ENCODE measurements at places on chromosomes 1 and 21.

DNA sequence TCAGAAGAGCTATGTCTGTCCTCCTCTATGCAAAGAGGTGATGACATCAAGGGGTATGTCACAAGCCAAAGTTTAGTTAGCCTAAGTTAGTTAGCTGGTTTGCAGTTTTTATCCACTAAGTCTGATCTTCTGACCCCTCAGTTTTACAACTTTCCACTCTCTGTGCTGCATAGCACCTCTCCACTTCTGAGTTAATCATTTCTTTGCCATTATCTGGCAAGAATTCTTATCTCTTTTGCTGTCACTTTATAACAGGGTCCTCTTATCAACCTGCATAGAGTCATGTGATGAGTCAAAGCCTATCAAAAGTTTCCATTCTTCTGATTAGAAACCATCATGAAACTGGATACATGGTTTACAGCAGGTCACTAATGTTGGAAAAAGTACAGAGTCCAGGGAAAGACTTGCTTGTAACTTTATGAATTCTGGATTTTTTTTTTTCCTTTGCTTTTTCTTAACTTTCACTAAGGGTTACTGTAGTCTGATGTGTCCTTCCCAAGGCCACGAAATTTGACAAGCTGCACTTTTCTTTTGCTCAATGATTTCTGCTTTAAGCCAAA is at the start of gene NR5A2:
NR5A2 (plus strand) TSS at position 447 of the 560 bp plus-strand sequence. CDS start 138 bp downstream, outside the sequence.
- no peak for DNase-seq

- no peak for DNase-seq
These were observed 5.4 kb upstream of the ZNF281 start for GRCh38 chr1:200415227-200415626.

- DNase-seq = no peak
These were observed 269.3 kb upstream of the NFIA start for GRCh38 chr1:60813071-60813470.

GRCh38 chr1:160438317-160438918 is 38.1 kb downstream of the VANGL2 start:
- no peak for DNase-seq

DNA sequence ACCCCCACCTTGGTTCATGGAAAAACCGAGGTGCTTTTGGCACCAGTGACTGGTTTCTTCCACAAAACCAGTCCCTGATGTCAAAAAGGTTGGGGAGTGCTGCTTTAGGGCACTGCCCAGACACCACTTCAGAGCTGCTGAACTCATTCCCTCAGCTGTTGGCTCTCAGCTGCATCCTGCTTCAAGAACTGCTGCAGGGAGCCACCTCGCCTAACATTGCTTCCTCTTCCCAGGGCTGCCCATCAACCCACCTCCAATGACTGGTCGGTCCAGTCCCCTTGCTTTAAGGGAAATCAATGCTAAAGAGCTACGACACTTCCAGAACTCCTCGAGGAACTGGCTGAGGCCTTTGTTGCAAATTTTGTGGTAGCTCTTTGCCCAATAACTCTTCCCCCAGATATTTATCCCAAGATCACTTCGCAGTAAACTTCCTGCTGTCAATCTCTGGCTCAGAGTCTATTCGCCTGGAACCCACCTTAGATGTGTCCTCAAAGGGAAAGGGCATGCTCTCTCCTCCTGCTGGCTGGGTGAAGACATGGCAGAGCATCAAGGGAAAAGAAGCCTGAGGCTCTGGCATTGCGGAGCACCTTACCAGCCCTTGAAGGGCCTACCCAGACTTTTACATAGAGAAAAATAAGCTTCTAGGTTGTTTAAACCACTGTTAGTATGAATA is 29.0 kb downstream of the C1orf52 start:
- no peak for DNase-seq

- DNase-seq = no peak
These were observed 17.0 kb downstream of the CFAP126 start for GRCh38 chr1:161350671-161351070.

GRCh38 chr1:202250982-202251381 is 57.4 kb downstream of the LGR6 start:
- no peak for DNase-seq

DNA sequence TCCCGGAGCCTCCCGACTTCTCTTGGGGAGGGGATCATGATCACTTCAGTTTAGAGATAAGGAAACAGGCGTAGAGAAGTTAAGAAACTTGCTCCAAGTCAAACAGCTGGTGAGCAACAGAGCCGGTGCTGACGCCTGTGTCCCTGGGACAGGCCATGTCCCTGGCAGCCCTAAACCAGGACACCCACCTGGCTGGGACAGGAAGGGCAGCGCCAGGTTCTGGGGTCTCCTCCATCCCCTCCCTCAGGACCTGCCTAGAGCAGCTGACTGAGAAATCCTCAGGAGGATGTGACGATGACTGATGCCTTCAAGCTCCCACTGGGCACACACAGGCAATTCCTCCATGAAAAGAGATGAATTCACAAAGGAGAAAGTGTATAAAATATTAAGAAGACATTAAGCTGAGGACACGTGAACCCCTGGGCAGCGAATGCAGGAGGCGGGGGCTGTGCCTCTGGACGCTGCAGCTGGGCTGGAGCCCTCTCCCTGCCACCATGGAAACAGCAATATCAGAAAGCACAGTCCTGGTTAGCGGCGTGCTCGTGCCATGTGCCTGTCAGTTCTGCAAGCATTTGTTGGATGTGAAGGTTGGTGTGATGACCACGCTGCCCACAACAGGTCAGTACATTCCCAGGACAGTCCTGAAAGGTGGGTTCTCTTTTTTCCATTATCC is 40.1 kb upstream of the C1orf174 start:
- DNase-seq = no peak

DNA sequence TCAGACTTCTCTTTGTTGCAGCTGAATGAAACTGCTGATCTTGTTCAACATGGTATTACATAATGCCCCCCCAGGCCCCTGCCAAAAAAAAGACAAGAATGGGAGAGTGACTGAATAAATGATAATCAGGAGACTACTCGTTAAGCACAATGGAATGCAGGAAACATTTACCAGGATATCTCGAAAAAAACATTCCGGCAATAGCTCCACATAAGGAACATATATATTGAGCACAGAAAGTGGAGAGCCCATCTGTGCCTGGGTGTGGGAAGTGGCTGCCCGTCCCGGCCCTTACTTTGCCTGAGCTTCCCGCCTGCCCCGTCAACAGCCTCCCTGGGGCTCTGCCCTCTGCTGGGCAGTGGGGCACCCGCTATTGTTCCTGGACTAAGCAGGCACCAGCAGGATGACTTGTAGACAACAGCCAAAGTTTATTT is 13.3 kb downstream of the TRIM11 start:
- no peak for DNase-seq

DNA sequence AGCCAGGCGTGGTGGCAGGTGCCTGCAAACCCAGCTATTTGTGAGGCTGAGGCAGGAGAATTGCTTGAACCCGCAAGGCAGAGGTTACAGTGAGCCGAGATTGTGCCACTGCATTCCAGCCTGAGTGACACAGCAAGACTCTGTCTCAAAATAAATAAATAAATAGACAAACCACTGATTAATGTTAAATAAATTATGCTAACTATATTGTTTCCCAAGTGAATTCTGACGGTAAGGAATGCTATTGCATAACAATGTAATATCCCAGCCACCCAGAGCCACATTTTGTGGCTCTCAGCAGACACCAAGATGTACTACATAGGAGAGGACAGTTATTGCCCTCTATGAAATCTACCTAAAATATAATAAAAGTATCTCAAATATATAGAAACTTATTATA is 55.4 kb downstream of the LPGAT1 start:
- no peak for DNase-seq

DNA sequence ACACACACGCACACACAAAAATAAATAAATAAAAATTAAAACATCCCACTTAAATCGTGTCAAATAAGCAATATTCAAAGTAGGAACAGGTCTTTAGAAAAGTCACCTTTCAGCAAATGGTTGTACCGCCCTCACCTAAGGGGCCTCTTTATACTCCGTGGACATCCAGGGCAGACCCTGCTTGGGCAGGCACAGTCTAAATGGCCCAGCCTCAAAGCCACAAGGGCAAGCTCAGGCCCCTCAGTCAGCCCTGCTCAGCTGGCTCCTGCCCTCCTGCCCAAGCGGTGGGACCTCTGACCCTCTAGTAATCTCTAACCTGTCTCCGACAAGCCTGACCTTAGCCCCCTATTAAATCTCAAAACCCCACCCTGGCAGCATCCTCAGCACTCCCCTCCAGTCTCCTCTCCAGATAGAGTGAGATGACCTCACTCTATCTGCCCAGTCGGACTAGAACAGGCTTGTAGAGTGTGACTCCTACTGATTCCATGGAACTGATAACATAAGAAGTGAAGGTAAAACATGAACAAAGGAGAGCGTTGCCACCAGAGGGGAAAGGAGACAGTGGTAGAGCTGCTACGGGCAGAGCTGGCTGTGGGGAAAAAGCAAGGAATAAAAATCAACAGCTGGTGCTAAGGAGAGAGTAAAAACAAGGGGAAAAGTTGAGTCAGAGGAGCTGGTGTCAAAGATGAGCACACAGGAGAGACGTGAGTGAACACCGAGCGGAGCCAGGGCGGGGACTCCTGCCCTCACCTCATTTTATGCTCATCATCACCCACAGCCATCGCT is 36.0 kb downstream of the SIPA1L2 start:
- DNase-seq = no peak

DNA sequence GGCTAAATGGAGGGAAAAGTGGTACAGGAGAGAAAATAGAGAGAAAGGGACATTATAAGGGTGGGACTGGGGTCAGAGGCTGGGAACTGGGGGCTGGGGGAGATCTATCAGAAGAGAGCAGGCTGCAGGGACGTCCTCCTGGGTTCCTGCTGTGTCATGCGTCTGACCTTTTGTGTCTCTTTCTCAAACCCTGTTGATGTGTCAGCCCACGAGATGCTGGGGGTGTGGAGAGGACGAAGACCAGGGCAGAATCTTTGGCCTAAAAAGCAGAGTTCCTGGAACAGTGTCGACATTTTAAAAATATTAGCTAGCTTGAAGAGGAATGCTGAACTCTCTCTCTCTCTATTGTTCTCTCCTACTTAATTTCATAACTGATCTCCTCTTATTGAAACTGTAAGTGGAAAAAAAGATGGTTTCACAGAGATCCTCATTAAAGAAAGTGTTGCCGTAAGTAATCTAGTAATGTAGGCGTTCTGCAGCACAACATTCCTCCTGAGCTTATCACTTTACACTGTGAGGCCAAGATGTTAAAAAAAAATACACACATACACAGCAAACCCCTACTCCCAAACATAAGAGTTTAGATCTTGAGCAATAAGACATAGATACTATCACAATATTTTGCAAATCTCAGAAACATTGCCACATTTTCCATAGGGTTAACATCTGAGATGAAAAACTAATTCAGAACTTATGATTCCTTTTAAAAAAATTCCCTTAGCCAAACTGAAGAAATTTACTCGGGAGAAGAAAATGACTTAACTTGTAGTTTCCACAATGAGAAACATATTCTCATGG is 52.6 kb downstream of the RUNX1 start:
- DNase-seq = no peak

GRCh38 chr1:232590744-232591082 is 39.2 kb downstream of the SIPA1L2 start:
- no peak for DNase-seq

DNA sequence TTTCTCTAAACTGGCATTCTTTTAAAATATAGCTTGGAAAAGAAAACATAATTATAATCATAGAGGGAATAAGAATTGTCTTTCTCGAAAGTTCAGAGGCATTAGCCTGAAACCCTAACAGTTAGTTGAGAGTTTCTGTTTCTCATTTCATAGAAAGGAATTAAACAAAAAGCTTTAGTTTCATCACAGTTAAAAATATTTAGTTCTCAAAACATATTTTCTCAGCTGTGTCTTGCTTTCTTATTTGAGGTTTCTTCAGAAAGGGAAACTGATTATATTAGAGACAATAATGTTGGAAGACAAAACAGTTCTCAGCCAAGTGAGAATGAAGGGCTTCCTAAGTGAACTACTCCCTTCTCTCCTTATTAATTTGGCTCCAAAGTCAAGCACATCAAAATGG is 75.4 kb upstream of the C1orf105 start:
- DNase-seq = no peak

DNA sequence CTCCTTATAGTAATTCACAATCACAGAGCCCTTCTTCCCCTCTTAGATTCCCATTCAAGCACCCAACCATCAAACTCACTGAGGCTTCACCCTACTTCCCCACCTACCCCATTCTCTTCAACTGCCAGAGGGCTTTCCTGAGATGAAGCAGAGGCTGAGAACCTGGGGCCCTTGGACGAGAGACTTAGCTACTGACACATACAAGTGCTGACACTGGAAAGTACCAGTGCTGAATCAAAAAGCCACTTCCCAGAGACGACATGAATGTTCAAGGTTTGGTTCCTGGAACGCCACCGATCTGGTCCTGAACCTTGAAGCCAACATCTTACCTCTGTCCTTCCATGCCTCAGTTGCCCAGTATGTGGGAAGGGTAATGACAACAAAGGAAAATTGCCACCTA is 16.6 kb upstream of the RAP1A start:
- DNase-seq = no peak

GRCh38 chr21:37917612-37918011 is 1.4 kb upstream of the KCNJ6 start:
- DNase-seq = no peak

- DNase-seq = no peak
These were observed 3.5 kb upstream of the GBP7 start for GRCh38 chr1:89179343-89179742.

DNA sequence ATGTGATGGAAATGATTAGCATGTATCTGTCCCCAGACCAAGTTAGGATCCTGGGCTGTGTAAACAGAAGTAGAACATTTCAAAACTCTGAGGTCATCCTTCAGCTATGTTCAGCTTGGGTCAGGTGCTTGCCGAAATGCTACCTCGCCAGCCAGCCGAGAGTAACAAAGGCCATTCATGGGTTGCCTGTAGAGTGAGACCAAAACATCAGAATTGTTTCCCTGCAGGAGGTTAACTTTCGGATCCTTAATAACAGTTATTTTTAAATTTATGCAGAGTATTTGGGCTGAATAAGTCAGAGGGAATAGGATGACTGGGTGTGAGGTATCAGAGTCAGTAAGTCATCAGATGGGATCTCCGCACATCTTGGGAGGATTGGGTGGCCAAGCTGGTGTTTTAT is 35.6 kb downstream of the SMYD2 start:
- DNase-seq = no peak

- DNase-seq = no peak
These were observed 21.7 kb downstream of the SDC3 start for GRCh38 chr1:30886710-30887428.

GRCh38 chr1:24235921-24236788 is 49.1 kb upstream of the IFNLR1 start:
- no peak for DNase-seq

DNA sequence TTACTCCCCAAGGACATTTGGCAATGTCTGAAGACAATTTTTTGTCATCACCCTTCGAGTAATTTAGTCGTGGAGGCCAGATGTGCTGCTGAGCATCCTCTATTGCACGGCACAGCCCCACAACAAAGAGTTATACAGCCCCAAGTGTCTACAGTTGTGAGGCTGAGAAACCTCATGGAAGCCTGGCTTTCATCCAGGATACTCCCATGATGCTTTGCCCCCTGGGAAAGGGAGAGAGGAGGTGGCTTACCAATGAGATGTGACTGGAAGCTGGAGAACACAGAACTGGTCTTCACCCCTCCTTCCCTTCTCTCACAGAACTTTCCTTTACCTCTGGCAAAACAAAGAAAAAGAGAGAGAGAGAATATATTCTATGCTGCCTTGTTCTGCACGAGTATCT is 150.9 kb upstream of the VAMP3 start:
- no peak for DNase-seq
